CD4-positive, alpha-beta T cell treated with Interleukin-1 beta for 1 hour (primary cell): ENCODE measurements at places on chromosomes 1 and 21.

- no peak for DNase-seq
Observed at GRCh38 chr1:83000286-83000685, 998.6 kb downstream of the TTLL7 start.

GRCh38 chr1:42524330-42524729 is 61.2 kb downstream of the CCDC30 start:
- DNase-seq, result no peak

- DNase-seq, result no peak
Observed at GRCh38 chr21:41510500-41510899, 2.5 kb upstream of the TMPRSS2 start.

DNA sequence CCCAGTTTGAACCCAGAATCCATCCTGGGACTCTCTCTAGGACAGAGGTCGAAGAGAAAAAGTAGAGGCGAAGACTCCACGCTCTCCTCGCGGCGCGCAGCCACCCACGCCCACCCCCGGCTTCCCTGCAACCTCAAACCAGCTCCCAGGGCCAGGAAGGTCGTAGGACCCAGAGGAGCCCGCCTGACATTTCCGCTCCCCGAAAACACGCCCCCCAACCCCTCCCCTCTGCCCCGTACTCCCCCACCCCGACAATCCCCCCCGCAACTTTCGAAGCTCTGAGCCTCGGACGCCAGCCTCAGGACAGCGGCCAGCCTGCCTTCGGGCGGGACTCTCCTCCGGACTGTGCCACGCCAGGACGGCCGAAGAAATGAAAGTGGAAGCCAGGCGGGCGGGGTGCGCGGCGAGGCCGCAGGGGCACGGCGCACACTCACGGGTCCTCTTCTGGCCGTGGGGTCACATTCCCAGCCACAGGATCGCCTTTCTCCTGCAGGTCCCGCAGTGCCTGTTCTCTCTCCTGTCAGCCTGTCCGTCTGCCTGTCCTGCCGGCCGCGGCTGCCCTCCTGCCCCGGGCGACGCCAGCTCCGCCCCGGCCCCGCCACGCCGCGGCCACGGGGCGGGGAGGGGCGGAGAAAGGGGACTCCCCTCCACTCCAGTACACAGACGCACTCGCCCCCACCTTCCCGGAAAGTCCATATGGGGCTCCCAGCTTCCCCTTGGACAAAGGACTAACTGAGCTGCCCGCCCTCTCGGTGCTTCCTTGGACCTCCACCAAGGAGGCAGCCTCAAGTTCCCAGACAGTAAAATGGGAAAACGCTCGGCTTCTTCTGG is at the start of gene MOB3C:
MOB3C (minus strand) TSS at position 535 of the 831 bp plus-strand sequence. CDS start 3,490 bp downstream, outside the sequence.
- peak; percentile 65 for DNase-seq

- peak; percentile 73 for DNase-seq
Observed at GRCh38 chr21:44931137-44931500, 8.7 kb upstream of the SLX9 start.

DNA sequence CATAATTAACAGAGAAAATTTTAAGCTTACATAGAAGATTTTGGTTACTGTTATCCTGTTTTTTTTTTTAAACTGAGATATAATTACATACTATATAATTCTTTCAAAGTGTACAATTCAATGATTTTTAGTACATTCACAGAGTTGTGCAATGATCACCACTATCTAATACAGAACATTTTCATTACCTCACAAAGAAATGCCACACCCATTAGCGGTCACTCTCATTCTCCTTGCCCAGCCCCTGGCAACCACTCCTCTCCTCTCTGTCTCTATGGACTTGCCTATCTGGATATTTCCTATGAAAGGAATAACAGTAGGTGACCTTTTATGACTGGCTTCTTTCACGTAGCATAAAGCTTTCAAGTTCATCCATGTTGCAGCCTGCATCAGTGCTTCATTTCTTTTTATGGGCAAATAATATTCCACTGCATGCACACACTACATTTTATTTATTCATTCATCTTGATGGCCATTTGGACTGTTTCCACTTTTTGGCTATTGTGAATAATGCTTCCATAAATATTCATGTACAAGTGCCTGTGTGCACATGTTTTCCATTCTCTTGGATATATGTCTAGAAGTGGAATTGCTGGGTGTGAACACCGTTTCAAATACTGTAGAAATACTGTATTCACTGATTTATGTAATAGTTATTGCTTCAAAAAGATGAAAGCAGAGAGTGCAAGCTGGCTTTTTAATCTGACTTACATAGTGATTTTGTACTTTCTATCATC is 26.5 kb downstream of the TAF5L start:
- DNase-seq, result no peak

GRCh38 chr1:109242387-109242786 is 7.0 kb upstream of the CELSR2 start:
- DNase-seq, result no peak

- DNase-seq, result no peak
Observed at GRCh38 chr1:24122776-24123175, 10.8 kb upstream of the MYOM3 start.

- DNase-seq, result no peak
Observed at GRCh38 chr21:42319851-42320572, 4.8 kb upstream of the TFF3 start.

- DNase-seq, result peak; percentile 46
Observed at GRCh38 chr1:29197590-29197924, 15.9 kb upstream of the SRSF4 start.

- DNase-seq, result no peak
Observed at GRCh38 chr1:7586031-7586941, 184.8 kb upstream of the VAMP3 start.

DNA sequence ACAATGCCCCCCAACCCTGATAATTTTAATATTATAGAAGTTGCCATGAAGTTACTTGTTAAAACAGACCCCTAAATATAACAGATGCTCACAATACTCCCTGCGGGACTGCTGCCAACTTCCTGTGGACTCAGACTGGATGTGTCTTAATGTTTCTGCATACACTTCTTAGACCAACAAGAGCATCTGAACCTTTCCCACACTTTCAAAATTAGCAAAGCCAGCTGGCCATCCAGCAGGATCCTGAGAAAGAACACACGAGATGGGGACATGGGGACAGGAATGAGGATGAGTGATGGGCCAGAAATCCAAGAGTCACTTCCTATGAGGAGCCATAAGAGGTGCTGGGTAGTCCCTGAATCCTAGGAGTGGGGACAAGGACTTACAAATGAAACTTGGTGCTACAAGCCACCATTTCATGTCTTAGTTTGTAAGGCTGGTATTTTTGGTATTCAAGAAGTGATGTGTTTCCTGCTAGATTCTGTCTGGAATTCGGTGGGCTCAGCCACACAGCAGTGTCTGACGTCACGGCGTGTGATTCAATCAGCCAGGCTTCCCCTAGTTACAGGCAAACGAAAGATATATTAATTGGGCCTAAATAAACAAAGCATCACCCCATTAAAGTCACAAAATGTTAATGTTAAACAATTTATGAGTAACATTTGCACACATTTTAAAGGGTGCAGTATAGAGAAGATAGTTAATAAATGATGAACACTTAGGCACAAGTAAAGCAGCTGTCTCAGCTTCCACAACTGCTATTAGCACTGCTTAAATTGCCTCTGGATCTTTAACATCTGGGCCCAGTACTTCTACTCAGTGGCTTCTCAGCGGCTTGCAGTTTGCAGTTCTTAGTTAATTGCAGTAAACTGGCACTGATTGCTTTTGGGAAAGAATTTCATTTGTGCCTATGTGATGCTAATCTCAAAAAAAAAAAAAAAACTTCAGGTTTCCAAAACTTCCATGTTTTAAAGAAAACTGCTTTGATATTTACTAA is 41.2 kb upstream of the RGS8 start:
- no peak for DNase-seq

DNA sequence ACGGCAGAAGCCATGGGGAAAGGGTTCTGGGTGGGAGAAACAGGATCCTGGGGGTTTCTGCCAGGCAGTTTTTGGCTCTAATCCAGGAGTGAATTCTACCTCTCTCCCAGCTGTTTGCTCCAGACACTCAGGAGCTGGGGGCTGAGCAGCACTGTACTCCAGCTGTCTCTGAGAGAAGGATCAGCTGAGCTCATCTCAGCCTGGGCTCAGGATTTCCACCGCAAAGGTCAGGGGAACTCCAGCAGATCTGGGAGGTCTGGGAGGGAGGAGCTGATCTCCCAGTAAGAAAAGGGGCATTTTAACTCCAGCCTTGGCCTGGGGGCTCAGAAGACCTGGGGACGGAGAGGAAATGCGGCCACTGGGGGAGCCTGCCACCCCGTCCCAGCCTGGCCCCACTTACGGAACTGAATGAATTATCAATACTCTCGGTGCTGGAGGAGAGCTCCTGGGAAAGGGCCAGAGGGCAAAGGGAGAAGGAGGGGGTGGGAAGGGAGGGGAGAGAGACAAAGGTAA is 17.3 kb downstream of the PI4KB start:
- no peak for DNase-seq

DNA sequence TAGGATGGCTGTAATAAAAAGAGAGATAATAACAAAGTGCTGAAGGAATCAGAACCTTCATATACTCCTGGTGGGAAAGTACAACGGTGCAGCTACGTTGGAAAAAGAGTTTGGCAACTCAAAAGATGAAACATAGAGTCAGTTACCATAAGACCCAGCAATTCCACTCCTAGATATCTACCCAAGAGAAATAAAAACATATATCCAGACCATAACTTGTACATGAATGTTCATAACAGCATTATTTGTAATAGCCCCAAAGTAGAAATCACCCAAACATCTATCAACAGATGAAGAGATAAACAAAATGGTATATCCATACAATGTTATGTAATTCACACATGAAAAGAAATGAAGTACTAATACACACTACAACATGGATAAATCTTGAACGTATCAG is 30.5 kb upstream of the DNAH14 start:
- no peak for DNase-seq

DNA sequence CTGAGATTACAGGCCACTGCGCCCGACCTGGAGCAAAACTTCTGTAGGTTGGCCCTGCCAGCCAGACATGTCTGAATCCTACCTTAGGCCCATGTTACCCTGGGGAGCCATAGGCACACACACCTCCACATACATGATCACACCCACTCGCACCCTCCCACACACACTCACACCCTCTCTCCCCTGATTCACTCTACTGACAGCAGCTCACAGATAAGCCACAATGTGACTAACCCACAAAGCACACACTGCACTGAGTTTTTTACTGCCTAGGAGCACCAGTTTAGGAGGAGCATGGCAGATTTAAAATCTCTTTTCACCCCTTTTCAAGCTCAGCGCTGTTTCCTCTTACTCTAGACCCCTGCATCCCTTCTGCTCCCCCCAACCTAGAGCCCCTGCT is 41.7 kb downstream of the SLC30A1 start:
- no peak for DNase-seq
